Cortex of kidney (tissue), 1 donor: ENCODE measurements at places on chromosomes 7 and 10.

DNA sequence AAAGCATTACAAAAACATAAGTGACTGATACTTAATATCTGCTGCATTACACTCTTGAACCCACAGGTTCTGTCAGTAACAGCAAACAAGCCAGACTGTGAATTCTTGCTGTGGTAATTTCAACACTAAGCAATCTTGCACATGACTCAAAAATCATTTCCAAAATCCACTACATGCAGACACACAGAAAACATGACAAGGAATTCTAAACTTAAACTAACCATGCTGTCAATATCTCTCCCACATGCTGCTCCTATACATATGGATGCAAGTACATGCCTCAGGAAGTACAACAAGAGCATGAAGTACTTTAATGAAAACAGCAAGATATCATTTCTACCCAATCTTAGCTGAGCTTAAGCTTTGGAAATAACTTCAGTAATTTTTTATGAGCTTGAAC is 890.2 kb upstream of the KCND2 start:
- no peak for DNase-seq

- no peak for DNase-seq
Observed at GRCh38 chr7:80760292-80760691, 121.8 kb downstream of the CD36 start.

DNA sequence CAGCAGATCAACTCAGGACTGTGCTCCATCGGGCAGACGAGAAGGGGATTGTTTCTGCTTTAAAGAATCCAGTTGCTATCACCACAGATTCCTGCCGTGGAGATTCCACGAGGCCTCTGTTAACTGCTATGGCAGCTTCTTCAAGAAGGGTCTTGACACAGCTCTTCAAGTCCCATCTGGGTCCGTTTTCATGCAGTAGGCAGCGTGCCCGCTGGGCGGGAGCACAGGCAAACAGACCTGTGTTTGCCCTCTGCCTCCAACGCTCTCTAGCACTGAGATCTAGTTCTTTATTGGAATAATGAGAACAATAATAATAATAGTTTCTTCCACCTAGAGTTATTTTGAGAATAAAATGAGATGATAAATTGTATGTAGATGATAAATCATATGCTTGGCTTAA is 127.2 kb upstream of the SP8 start:
- no peak for DNase-seq

DNA sequence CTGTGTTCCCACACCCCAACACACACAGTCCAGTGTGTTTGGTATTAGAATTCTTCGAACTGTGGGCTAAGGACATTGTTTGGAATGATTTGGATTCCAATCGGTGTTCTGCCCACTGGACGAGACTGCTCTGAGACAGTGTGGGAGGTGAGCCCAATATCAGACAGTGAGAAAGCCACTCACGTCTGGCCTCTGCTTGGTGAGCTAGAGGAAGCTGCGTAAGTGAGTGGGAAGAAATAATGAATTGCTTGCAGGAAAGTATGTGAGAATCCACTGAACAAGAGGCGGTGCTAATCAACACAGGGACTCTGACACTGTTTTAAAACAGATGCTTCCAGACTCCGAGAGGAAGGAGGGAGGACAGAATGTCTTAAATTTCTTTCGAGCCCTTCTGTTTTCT is 675.0 kb upstream of the ANKRD30A start:
- DNase-seq: no peak

DNA sequence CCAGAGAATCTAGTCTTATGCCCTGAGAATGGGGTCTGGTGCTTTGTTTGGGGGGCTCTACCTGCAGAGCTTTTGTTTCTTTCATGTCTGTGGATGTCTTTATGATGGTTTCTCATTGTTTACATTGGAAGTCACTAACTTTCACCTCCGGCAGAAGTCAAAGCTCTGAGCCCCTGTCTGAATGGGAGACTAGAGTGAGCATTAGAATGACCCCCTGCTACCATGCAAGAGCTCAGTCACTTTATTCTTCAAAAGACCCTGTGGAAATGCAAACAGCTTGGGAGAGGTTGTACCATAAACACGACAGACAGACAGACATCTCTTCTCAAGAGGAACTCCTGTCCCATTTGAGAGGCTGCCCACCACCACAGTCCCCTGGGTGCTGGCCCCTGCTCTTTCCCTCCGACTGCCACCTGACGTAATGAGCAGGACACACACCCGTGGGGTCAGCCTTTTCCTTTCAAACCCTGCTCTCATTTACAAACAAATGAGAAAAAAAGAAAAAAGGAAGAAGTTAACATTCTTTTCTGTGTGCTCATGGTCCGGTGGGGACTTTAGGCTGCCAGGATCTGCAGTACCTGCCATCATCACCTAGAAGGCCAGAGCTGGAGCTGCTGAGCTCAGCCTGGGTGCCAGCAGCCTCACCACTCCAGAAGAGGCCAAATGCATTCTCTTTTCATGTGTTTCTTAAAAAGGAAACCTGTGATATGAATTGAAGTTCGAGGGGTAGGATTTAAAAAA is 91.6 kb downstream of the FZD1 start:
- DNase-seq: no peak

GRCh38 chr10:30176776-30177533 is 117.6 kb upstream of the JCAD start:
- DNase-seq: no peak

GRCh38 chr10:6038071-6038631 is 24.0 kb downstream of the IL2RA start:
- DNase-seq: no peak

DNA sequence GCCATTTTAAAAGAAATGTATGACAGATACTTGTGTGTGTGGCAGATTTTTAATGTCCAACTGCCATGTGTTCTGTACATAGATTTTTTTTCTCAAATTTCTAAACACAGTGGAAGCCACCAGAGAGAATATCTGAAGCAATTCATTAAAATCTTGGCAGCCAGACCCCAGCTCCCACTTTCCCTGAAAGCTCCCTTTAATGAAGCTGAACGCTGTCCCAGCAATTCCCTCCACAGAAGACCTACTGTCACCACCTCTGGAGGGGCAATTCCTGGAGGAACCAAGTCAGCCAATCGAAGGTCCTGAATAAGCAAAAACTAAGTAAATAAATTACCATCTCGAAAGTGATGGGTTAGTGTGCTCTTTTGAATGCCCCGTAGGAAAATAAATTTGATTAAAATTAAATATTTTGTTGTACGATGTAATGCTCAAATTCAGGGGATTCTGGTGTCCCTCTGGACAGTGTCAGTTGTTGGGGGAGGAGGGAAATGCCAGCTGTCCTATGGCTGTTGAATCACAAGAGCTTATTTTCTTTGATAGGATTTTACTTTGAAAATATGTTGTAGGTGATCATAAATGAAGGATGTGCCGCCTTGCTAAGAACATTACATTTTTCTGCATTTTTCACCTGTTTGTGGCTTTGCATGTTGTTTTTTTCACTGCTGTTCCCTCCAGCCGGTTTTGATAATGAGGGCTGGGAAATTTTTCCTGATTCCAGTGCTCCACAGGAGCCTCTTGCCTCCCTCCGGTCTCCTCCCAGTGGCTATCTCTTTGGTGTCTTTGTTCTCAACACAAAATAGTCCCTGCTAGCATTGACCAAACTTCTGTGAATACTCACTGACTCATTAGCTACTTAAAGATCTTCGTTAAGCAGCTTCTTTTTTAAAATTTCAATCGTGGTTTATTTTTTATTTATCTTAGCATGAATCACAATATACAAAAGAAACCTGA is 9.2 kb upstream of the GSAP start:
- DNase-seq: no peak

DNA sequence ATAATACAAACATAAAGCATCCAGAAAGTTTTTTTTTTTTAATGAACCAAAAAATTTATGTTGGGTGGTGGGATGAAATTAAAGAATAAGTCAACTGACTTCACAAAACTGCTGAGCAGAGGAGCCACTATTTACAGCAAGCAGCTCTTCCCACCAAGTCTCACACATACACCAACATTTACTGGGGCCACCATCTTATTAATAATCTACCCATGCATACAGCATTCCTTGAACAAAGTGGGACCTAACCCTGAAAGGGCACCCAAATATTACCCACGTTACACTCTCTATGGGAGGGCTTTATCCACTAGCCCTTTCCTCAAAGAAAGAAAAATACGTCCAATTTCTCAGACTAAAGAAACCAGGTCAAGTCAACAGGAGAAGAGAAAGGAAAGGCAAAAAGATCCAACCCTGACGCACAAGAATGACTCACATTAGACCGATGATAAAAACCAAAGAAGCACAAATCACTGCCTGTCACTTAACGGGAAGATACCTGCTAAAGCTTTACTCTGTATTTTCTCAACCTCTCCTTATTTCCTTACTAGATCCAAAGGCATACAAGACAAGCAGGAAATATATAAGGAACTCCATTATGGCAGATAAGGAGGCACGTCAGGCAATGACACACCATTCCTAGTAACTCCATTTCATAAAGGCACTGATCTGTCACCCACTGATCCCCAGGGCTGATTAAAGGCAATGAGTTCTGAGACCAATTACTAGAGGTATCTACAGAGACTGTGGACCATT is 141.8 kb upstream of the ASAH2 start:
- no peak for DNase-seq

DNA sequence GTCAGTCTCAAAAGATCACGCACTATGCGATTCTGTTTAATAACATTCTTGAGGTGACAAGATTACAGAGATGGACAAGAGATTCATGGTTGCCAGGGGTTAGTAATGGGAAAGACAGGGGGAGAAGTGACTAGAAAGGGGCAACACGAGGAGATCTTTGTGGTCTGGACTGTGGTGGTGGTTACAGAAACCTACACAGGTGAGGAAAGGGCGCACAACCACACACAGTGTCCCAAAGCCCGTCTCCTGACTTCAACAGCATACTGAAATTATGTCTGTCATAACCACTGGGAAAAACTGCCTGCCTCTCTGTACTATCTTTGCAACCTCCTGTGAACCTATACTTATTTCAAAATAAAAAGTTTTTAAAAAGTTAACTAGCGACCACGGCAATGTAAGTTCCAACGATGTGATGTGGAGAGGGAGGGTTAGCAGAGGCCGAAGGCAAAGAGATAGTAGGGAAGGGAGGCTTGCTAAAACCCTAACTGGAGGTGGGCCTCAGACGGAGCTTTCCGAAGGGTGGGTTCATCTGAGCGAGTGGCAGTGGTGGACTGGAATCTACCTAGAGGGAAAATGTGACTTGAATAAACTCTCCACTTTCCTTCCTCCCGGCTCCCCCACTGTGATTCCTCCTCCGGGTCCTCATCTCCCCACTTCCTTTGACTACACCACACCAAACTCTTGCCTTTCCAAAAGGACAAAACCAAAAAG is 43.7 kb downstream of the GNA12 start:
- DNase-seq: no peak

DNA sequence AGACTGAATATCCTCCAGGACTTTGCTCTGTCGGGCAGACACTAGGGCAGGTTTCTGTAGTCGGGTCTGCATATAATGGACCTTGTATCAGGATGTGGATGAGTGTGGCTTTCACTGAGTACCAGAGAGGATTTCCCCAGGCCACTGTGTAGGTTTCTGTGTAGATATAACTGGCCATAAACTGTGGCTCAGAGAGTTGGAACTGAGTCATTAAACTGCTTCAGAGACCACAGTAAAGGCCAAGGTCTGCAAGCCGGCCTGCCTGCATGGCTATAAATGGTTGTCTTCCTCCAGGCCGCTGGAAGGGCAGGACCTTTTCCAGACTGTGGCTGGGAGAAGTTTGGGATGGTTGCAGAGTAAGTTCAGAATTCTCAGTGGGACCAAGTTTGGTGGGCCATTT is 16.9 kb downstream of the ZNF92 start:
- DNase-seq: no peak

DNA sequence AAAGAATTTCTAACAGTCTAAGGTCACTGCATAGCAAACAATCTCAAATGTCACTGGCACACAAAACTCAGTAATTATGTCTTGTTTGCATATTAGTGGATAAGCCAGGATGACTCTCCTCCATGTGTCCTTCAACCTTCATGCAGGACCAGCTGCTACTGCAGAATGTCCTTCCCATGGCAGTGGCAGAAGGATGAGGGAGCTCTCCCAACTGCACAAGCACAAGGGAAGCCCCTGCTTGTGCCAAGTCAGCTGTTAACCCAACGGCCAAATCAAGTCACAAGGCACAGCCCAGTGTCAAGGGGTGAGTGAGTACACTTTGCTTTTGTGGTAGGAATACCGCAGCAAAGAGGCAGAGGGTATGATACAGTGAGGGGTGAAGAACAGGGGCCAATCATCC is 59.3 kb upstream of the VWC2 start:
- DNase-seq: no peak

GRCh38 chr7:112481833-112482670 is 1.3 kb downstream of the LSMEM1 start:
- no peak for DNase-seq

DNA sequence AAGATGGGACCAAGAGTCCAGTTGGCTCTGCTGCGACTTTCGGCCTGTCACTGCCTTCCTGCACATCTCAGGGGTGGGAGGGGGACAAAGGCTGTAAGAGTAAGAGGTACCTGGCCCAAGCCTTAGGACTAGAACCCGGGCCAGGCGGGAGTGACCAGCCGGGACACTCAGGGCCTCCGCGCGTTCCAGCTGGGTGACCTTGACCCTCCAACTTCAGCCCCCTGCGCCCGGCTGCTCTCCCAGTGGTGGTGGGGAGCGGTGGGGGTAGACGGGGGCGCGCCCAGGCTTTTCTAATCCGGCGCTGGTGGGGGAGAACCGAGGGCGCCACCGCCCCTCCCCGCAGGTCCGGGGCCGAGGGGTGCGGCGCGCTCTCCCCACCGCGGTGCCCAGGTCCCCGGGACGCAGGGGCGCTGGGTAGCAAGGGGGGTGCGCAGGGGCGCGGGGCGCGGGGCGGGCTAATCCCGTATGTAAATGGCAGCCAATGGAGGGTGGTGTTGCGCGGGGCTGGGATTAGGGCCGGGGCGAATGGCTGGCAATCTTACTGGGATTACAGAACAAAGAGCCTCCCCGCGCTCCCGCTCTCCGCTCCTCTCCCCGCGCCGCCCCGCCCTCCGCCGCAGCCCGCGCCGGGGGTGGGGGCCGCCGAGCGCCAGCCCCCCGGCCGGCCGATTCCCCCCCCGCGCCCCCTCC is at the start of gene GTF2IRD1:
GTF2IRD1 (plus strand) TSS at position 585 of the 690 bp plus-strand sequence. CDS start 54,175 bp downstream, outside the sequence.
- no peak for DNase-seq

GRCh38 chr10:35178331-35178730 is 51.7 kb downstream of the CREM start:
- no peak for DNase-seq

- DNase-seq: no peak
Observed at GRCh38 chr10:62582101-62582705, 208.0 kb downstream of the ZNF365 start.

- no peak for DNase-seq
Observed at GRCh38 chr10:99172950-99173349, 62.7 kb downstream of the HPSE2 start.

GRCh38 chr7:5375925-5376324 is 47.7 kb downstream of the TNRC18 start:
- no peak for DNase-seq
